ENCODE measurements at places on chromosomes 3 and 15.

GRCh38 chr3:100615684-100616083 is 6.3 kb downstream of the ADGRG7 start:
- no peak for DNase-seq

GRCh38 chr15:66720206-66721010 is 18.4 kb downstream of the SMAD6 start:
- DNase-seq = no peak

DNA sequence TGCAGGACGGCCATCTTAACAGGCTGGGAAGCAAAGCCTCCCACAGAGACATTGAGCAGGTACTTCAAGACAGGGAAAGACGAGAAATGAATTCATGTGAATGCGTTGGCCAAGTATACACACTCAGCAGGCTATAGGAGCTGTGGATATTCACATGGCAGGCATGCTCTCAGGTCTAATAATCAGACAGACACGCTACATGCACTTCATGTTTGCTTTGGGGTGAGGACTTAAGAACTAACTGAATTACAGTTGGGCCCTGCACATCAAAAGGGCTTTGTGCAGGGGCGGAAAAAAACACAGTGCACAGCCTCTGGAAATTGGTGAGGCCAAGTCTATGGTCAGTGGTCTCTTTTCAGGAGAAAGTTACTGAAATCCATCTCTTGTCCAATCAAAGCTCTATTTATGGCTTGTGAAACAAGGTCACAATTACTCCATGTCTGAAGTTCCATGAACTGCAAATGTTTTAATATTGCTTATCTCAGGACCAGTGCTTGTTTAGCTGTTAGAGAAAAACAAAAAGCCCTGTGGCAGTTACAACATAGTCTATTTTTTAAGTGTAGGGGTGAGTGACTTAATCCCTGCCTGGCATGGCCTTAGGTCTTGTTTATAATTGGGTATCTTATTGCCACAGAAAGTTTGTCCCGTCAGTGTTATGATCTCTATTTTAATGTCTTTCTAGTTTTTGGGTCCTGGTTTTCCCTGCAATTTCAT is 100.6 kb upstream of the GOLGA6L6 start:
- DNase-seq = no peak

DNA sequence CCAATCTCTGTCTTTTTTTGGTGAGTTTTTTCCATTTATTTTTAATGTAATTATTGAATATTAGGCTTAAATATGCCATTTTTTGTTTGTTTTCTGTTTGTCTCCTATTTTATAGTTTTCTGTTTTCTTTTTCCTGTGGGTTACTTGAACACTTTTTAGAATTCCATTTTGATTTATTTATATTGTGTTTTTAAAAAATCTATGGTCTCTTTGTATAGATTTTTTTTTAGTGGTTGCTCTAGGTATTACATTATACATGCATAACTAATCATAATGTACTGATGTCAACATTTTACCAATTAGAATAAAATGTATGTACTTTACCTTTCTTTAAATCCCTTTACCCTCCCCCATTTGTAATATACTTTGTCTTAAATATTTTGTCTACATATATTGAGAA is 56.2 kb downstream of the RASA2 start:
- no peak for DNase-seq

GRCh38 chr3:42247576-42248027 is 18.4 kb downstream of the CCK start:
- peak; percentile 33 for DNase-seq

DNA sequence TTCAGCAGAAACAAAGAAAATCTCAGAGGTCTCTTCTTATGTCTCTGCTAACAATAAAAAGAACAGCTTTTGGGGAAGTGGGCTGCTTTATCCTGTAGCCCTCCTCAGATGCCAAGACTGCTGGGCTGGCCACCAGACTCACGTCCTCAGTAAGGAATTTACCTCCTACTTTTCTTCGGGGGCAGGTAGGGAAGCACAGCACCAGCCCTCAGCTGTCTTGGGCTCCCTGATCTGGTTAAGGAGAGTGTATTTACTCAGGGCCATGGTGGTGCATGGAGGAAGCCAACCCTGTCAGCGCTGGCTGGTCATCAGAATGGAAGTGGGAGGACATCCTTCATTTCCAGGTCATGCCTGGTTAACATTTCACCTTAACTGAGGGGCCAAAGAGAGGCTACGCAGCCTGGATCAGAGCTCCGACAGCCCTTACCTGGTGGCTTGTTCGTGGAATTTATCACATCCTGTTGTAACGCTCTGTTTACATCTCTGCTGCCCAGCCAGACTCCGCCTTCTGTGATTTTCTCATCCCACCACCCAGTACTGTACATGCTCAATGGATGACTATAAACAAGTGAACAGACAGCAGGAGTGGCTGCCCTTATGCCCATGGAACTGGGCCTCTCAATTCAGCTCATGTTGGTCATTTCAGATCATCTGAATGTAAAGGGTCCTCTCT is 108.3 kb downstream of the IGF2BP2 start:
- no peak for DNase-seq

GRCh38 chr15:71685420-71685993 is 124.8 kb upstream of the NR2E3 start:
- no peak for DNase-seq

DNA sequence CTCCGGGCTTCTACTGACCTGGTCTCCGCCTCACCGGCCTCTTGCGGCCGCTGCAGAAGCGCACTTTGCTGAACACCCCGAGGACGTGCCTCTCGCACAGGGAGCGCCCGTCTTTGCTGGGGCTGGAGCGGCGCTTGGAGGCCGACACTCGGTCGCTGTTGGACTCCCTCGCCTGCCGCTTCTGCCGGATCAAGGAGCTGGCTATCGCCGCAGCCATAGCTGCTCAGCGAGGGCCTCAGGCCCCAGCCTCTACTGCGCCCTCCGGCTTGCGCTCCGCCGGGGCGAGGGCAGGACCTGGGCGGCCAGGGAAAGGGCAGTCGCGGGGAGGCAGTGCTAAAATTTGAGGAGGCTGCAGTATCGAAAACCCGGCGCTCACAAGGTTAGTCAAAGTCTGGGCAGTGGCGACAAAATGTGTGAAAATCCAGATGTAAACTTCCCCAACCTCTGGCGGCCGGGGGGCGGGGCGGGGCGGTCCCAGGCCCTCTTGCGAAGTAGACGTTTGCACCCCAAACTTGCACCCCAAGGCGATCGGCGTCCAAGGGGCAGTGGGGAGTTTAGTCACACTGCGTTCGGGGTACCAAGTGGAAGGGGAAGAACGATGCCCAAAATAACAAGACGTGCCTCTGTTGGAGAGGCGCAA is 319.2 kb downstream of the FGF12 start:
- no peak for DNase-seq

DNA sequence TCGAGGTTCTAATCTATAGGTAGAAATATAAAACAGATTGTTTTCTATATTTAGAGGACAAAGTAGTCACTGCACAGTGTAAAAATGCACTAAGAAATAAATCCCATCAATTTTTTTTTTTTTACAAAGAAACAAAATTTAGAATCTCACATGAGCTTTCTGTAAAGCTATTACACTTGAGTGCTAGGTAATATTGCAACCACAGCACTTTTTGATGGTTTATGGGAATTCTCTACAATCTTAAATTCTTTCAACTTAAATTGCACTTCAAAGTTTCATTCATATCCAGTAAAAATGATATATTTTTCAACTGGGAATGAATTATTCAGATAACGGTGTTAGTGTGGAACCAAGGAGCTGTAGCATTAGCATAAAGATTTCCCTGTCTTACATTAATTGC is 1035.4 kb downstream of the SQOR start:
- no peak for DNase-seq

DNA sequence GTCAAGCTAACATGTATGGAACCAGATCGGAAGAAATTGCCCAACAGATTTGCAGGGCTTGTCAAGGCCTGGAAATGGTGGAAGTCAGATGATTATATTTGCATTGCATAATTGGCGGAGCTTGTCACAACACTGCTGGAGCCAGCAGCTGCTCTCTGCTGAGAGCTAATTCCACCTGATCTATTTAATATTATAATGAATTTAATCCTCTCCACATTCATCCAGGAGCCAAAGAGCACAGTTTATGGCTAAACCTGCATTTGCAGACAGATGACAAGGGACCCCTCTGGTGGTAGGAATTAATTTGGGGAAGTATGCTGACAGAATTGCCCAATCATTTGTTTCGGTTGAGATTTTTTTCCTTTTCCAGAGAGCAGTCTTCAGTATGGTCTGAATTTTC is 730.2 kb downstream of the TUSC7 start:
- no peak for DNase-seq

DNA sequence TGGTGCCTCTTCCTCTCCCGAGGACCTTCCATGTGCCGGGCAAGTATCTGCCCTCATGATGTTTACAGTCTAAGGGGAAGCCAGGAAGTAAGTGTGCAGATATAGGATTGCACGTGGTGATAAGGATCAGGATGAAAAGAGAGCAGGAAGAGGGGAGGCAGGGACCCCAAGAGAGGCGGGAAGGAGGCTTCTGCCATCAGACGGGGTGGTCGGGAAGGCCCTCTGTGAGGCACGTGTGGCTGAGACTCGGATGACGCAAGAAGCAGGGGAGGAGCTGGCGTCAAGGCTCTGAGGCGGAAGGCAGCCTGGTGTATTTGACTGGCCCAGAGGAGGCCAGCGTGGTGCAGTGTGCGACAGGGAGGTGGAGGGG is 762 bp upstream of the IQSEC1 start:
- DNase-seq = no peak

DNA sequence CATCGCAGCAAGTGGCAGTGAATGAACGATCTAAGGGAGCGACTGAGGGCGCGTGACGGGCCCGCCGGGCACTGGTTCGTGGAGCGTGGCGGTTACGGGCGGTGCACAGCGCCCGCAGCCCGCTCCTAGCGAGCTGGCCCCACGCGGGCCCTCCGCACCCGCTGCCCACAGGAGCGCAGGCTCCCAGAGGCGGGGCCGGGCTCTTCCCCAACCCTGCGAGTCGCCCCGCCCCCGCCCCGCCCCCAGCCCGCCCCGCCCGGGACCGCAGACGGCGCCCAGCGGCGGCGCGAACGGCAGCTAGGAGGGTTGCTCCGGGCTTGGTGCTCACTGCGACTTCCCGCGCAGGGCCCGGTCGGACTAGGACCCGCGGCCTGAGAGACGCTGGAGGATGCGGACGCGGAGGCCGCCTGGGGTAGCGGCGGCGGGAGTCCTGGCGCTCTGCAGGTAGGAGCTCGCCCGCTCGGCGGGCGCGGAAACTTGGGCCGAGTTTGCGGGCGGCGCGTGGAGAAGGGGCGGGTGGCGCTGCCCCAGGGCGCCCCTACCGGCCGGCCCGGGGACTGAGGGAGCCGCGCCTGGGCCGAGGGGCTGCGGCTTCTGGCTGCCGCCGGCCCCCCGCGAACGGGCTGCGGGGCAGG is at the start of gene C15orf39:
Gene C15orf39, plus strand, starts transcription at position 267 of the 635 bp plus-strand sequence. CDS start 4,167 bp downstream, outside the sequence.
- peak; percentile 63 for DNase-seq

- no peak for DNase-seq
Measured at GRCh38 chr3:13324835-13325501, 95.2 kb downstream of the NUP210 start.

DNA sequence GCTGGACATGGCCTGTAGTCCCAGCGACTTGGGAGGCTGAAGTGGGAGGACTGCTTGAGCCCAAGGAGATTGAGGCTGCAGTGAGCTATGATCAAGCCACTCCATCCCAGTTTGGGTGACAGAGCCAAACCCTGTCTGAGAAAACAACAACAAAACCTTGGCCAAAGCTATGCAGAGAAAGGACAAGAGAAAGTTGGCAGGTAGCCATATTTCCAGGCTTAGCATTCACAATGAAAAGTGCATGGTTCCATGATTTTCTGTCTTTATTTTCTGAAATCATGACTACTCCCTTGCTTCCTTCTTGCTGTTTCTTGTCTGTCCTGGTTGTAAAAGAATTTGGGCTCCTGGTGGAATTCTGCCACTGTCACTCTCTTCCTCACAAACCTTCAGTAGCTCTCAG is 284.6 kb upstream of the C2CD4B start:
- no peak for DNase-seq

DNA sequence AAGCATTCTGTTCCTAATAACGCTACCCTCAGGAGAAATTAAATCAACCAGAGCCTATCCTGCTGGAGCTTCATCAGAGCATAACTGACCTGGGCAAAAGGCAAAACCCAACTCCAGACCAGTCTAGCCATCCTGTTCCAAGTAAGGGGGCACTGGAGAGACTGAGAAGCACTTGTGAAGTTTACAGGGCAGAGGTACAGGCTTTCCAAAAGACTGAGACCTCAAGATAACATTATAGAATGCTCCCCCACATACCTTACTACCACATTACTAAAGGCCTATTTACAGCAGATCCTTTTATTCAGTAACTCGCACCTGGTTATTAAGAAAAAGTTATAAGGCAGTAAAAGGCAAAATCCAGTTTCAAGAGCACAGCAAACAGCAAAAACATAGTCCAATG is 35.5 kb downstream of the RFX7 start:
- DNase-seq = no peak

DNA sequence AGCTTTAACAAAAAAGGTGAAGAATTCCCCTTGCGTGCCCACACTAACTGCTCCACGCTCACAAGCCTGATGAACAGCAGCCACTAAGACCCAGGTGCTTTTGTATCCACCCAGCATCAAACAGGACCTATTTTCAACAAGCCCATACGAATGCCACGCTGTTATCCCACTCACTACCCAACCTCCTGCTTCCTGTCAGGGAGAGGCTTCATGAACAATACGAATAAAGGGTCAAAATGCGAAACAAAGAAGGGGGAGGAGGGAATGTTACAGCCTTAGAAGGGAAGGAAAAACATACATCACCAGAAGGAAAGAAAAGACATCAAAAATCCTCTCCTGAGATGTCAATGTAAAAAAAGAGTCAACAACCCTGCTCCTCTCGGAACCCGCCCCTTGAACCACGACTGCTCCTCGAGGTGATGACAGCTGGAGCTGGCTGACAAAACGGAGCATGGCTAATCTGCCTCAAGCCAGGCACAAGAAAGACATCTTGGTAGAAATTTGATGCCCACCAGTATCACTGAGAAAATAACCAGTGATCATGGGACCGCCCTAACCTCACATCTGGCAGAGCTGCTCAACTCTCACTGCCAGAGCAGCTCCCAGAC is 9.7 kb downstream of the ERC2 start:
- no peak for DNase-seq

DNA sequence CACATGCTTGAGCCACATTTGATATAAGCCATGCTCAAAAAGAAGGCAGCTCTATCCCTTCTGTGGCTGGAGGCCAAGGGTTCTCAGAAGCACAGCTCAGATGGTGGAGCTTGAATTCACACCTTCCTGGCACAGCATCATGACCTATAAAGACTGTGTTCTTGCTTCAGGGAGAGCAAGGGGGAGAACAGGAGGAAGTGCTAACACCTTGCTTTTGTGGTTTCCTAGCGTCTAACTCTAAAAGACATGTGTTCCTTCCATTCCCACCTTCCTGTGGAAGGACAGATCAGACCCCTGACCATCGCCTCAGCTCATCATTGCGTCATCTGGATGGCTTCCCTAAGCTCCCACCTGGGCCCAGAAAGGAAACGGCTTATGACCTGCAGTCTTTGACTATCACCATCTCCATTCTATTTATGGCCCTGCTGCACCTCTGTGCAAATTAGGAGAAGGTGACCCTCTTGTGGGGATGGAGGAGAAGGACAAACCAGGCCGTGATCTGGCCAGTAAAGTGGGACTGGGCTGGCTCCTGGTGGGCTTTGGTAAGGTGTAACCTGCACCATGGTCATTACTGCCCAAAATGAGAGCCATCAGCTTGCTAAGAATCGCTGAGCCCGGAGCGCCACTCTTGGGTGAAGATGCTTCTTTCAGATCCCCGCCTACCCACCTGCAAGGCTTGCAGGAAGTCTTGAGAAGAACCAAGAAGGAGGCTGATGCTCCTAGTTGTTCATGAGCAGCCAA is 128.5 kb downstream of the SERPINI1 start:
- no peak for DNase-seq

Data from stimulated activated CD8-positive, alpha-beta memory T cell treated with anti-CD3 and anti-CD28 coated beads, Interleukin-4, amount 100 ng/mL, for 24 hours (primary cell).